Stimulated activated CD4-positive, alpha-beta T cell treated with anti-CD3 and anti-CD28 coated beads, Interleukin-4, amount 100 ng/mL, for 48 hours (primary cell): ENCODE measurements at places on chromosomes 3 and 15.
A peak's percentile ranks its signal among the peaks of the same experiment; 100 is the strongest.

- DNase-seq: peak; percentile 21
Observed at GRCh38 chr3:128620268-128620691, 30.3 kb downstream of the RPN1 start.

DNA sequence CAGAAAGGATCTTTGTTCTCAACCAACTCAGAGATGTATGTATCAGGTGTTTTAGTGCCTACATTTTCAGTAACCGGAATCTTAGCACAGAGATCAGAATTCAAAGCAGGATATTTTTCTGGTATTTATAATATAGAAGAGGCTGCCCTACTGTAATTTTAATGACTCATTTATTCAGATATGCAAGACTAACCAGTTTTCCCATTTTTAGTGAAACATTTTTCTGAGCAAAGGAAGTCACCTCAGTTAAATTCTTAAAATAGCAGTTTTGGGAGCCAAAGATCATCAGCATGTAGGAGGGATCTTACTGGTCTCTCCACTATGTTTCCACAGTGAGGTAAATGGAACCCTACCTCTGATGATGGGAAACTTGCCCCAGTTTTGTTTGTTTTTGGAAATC, 42.0 kb downstream of the SRP14 start:
- no peak for DNase-seq

- DNase-seq: no peak
Observed at GRCh38 chr15:31606194-31606669, 279.6 kb downstream of the KLF13 start.

GRCh38 chr15:74320352-74321247, 46.8 kb downstream of the CYP11A1 start:
- no peak for DNase-seq

GRCh38 chr3:101249522-101249921, 70.9 kb downstream of the IMPG2 start:
- no peak for DNase-seq

GRCh38 chr3:10334459-10334858, 13.5 kb upstream of the SEC13 start:
- no peak for DNase-seq

- DNase-seq: peak; percentile 41
Observed at GRCh38 chr15:91271565-91272153, 171.6 kb downstream of the SV2B start.

GRCh38 chr3:22886439-22887068, 316.6 kb upstream of the UBE2E2 start:
- no peak for DNase-seq

DNA sequence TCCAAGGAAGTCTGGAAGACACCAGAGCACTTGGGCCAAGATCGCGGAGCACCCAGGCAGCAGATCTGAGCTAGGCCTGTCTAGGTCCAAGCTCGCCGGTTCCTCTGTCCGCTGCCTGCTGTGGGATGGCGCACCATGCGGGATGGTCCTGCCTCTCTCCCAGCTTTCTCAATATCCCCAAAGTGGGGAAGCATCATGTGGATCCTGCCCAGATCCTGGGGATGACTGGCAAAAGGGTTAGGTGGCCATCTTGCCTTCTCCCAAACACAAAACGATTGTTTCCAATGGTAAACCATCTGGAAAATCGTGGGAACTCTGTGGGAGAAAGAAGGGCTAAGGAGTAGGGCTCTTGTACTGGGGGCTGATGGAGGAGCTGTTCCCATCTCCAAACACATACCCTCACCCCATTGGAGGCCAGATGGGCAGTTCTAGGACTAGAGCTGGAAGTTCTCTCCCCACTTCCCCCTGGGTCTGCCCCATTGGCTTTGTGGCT, 8.9 kb downstream of the PRKCD start:
- peak; percentile 15 for DNase-seq

GRCh38 chr3:130850044-130850797, 43.7 kb upstream of the ATP2C1 start:
- peak; percentile 7 for DNase-seq

- DNase-seq: no peak
Observed at GRCh38 chr3:46236294-46237054, 5.8 kb upstream of the CCR3 start.

DNA sequence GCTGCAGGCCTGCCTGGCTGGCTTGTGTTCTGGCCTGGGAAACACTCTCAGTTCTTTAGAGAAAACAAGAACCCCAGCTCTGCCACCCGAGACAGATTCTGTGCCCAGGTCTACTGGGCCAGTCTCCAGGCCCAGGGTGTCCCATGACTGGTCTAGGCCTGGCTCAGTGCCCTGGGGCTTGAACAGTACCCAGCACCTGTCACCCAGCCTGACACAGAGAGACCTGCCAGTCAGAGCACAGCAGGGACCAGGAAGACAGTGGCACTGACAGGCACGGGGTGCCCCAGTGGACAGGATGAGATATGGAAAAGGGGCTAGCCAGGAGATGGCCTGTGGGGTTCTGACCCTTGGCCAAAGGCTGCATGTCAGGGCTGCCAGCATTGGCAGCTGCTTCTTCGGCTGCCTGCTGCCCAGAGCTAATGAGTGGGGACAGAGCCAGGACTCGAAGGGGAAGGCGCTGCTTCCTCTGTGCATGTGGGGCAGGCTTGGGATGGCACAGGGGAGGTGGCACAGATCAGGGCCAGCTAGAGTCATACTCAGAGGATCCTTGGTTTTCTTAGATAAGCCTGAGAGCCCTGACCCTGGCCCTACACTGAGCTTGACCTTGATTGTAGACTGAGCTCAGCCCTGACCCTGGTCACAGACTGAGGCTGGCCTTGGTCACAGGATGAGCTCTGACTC, 15.1 kb downstream of the CCDC33 start:
- no peak for DNase-seq

DNA sequence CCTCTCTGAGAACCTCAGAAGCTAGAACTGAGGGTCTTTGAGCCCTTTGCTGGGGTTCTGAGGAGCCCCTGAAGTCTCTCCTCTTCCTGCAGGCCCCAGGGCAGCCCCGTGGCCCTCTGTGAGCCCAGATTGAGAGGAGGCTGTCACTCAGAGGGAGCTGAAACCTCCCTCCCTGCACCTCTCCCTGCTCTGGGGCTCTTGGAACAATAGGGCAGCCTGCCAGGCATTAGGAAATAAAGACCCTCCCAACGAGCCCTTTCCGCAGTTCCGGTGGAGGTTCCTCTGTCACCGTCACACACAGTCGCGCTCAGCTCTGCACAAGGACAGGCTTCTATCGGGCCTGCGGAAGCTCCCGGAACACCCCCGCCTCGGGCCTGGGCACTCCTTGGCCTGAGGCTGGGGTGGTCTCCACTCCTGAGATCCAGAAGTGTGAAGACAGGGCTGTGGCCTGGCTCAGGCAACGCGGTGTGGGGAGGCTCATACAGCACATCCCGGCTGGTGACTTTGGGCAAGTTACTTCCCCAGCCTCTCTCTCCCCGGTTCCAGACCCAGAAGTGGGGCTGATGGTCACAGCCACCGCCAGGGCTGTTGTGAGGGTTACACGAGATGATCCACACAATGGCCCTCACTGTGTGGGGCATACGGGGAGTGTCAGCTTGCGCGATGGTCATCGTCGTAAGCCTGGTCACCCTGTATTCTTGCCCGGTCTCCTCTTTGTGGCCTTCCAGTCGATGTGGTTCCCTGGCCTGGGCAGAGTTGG, 17.7 kb downstream of the MELTF start:
- no peak for DNase-seq

- DNase-seq: no peak
Observed at GRCh38 chr3:121724130-121724529, 25.4 kb downstream of the GOLGB1 start.

GRCh38 chr15:66734961-66735908, 33.2 kb downstream of the SMAD6 start:
- DNase-seq: no peak

DNA sequence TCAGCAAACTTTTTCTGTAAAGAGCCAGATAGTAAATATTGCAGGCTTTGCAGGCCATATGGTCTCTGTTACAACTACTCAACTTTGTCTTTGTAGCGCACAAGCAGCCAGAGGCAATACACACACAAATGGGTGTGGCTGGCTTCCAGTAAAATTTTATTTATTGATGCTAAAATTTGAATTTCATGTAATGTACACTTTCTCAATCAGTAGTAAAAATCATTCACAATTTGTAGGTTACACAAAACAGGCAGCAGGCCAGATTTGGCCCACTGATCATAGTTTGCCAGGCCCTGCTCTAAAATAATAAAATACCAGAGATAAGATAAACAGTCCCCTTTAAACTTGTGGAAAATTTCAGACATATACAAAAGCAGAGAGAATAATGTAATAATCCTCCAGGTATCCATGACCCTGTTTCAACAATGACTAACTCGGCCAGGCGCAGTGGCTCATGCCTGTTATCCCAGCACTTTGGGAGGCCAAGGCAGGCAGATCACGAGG, 330.3 kb downstream of the SHQ1 start:
- DNase-seq: no peak

GRCh38 chr15:35068846-35069475, 16.1 kb downstream of the NANOGP8 start:
- no peak for DNase-seq

DNA sequence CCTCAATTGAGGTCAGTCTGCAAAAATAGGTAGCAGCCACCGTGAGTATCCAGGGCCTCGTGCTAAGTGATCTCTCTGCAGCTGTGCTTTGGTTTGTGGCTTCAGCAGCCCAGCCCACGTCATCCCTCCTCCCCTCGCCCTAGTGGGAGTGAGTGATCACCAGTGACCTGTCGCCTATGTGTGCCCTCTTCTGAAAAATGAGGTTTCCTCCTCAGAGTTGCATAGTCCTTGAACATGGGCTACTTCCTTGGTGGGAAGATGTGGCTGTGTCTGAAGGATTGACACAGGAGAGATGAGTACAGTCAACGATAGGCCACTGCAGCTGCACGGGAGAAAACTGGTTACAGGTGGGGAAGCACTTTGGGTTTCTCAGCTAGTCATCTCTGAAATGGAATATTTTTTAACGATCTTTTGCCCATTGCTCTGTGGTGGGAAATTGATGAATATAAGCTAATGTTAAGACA, 144.8 kb upstream of the BHLHE40 start:
- DNase-seq: peak; percentile 67

DNA sequence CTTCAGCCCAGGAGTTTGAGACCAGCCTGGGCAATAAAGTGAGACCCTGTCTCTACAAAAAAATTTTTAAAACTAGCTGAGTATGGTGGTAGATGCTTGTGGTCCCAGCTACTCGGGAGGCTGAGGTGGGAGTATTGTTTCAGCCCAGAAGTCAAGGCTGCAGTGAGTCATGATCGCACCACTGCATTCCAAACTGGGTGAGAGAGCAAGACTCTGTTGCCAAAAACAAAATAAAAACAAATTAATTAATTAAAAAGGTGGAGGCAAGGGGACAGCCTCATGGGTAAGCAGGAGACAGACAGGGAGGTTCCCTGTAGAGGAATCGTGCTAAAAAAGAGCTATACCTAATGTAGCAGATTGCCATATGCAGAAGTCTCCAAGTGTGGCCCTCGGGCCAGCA, 12.6 kb downstream of the HAPLN3 start:
- DNase-seq: no peak

DNA sequence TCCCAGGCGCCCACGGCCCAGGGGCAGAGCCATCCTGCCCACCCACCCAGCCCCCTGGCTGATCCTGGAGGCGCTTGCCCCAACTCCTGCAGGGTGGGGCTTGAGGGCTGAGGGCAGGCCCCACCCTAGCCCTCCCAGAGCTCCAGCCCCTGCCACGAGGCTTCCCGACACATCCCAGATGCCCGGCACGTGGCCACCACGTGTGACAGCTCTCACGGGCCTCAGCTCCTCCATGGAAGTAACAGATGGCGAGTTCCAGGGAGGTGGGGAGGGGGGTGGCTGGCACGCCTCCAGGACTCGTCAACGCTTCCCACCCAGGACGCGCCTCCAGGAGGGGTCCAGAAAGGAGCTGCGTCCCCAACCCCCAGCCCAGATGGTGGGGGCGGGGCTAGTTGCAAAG, 29.1 kb downstream of the PLXND1 start:
- no peak for DNase-seq

DNA sequence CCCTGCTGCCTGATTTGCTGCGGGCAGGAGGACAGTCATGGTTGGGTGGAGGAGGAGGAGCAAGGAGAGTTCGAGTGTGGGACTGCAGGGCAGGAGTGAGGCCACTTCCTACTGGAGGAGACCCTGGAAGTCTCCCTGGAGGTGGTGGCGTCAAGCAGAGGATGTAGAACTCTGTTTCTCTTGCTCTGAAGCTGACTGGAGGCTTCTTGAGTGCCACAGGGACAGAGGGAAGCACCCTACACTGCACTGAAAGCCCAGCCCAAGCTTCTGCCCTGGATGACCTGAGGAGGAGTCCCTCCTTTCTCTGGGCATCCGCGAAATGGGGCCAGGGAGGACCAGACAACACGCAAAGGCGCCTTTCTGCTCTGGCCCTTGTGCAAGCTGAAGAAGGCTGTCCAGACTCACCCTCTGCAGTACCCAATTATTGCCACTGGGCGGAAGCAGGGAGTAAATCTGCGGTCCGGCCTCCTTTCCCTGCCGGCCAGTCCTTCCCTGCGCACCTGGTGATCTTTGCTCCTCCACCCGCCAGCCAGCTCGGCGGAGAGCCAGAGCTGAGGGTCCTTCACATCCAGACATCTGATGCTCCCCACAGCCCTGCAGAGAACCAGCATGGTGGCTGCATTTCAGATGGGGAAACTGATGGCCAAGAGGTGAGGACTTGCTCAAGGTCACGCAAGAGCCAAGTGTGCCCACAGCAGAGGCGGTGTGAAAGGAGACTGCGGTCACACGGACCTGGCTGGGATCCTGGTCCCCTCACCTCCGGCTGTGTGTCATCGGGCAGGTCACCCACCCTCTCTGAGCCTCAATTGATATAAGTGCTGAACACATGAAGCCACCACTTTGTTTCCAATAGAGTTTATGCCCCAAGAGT, 207.1 kb downstream of the TBC1D2B start:
- peak; percentile 33 for DNase-seq

DNA sequence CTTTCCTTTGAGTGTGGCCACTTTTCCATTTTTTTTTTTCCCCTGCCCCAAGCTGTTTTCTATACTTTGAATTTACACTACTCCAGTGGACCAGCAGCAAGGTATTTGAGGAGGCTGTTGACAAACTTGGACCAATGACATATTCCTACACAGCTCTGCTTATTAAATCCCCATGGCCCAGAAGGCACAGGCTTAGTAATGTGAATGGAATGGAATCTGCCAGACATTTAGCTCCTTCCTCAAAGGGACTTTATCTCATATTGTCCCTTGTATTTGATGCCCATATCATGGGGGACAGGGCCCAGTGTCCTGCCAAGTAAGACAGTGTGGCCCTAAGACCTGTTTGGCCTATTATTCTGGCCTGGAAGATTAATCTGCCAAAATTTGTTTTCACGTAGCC, 107.5 kb downstream of the CHCHD6 start:
- DNase-seq: no peak

DNA sequence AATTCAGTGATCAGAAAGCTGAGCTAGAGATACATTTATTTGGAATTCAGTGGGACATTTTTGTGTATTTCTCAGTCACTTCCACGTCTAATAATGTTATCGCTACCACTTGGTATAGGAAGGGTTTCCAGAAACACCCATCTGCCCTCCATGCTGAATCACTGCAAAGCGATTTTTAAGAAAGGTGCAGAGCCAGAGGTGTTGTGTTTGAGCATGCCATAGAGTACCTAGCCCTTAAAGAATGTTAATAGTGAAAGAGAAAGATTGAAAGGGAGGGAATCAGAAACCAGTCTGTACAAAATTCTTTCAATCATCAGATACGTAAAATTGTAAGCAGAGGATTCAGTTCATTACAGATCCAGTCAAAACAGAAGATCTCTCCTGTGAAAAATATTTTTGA, 80.1 kb upstream of the ARL6 start:
- DNase-seq: no peak

- no peak for DNase-seq
Observed at GRCh38 chr15:70036585-70037291, 61.0 kb downstream of the TLE3 start.
